ENCODE measurements at places on chromosomes 6 and 20.

DNA sequence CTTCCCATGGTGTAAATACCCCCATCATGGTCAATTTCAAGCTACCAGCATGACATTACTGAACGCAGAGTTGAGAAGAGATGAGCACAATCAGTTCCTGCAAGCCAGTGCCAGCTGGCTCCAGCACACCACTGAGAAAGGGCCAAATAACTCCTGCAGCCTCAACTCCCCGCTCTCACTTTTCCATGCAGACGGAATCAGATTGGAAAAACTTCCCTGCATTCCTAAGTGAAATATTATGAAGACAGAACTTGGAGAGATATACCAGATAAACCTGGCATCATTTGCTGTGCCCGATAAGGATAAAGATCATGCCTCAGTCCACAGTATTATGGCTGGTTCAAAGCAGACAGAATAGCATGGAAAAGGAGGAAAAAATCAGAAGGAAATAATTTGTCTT is 56.7 kb downstream of the FILIP1 start:
- no peak for DNase-seq

DNA sequence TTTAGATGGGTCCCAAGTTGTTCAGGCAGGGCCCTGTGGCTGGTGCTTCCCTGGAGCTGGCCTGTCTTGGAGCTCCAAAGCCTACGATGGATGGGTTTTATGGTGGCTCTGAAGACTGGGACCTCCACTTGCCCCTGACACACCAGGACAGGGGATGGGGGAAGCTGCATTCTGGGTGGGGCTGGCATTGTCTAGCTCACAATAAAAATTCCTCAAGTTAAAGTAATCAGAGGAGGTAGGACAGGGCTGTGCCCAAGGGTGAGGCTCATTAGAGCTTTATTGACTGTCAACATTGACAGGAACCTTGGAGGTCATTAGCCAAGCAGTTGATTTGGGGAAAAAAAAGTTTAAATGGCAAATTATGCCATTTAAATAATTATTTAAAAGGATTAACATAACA is 35.7 kb downstream of the TFAP2C start:
- no peak for DNase-seq

GRCh38 chr20:11168026-11168425 is 494.2 kb upstream of the JAG1 start:
- DNase-seq = no peak

- DNase-seq = no peak
Observed at GRCh38 chr20:46178891-46179290, 60.8 kb downstream of the CD40 start.

DNA sequence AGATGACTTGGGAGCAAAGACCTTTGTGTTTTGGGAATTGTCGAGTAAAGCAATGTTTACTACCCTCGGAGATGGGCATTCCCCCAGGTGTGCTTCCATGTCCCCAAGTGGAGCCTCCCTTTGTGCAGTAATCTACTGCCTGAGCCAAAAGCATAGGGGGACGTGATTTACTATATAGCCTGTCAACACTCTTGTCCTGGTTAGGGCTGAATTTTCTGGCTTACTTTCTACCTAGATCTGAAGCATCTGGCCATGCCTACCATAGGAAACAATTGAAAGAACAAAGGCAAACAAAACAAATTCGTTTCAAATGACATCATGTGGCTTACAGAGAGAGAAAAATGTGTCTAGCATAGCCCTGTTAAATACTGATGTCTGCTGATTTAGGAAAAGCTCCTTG is 350.6 kb downstream of the SAMD5 start:
- DNase-seq = no peak

DNA sequence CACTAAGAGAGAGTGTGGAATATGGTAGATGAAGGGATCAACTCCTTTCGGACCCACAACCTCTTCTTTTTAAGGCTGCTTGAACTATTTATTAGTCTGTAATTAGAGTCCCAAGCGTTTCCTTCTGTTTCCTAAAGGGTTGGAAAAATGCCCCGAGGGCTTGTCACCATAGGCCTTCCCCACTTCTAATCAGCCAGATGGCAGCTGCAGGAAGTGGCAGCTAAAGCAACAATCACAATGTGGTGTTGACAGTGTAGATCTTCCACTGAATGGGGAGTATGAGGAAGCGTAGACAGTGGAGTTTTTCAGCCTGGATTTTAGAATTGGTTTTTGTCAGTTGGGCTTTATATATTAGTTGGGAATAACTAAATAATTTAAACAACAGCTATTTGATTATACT is 40.6 kb downstream of the SLC35D3 start:
- peak; percentile 84 for DNase-seq

DNA sequence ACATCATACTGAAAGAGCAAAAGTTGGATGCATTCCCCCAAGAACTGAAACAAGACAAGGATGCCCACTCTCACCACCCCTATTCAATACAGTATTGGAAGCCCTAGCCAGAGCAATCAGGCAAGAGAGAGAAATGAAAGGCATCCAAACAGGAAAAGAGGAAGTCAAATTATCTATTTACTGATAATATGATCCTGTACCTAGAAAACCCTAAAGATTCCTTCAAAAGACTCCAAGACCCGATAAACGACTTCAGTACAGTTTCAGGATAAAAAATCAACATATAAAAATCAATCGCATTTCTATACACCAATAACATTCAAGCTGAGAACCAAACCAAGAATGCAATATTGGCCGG is 14.5 kb downstream of the CDK19 start:
- DNase-seq = no peak

GRCh38 chr20:58723628-58723984 is 31.0 kb downstream of the NPEPL1 start:
- DNase-seq = no peak

- no peak for DNase-seq
Observed at GRCh38 chr6:131792091-131792496, 15.7 kb upstream of the ENPP1 start.

GRCh38 chr6:15734118-15734897 is 71.5 kb upstream of the DTNBP1 start:
- DNase-seq = no peak

DNA sequence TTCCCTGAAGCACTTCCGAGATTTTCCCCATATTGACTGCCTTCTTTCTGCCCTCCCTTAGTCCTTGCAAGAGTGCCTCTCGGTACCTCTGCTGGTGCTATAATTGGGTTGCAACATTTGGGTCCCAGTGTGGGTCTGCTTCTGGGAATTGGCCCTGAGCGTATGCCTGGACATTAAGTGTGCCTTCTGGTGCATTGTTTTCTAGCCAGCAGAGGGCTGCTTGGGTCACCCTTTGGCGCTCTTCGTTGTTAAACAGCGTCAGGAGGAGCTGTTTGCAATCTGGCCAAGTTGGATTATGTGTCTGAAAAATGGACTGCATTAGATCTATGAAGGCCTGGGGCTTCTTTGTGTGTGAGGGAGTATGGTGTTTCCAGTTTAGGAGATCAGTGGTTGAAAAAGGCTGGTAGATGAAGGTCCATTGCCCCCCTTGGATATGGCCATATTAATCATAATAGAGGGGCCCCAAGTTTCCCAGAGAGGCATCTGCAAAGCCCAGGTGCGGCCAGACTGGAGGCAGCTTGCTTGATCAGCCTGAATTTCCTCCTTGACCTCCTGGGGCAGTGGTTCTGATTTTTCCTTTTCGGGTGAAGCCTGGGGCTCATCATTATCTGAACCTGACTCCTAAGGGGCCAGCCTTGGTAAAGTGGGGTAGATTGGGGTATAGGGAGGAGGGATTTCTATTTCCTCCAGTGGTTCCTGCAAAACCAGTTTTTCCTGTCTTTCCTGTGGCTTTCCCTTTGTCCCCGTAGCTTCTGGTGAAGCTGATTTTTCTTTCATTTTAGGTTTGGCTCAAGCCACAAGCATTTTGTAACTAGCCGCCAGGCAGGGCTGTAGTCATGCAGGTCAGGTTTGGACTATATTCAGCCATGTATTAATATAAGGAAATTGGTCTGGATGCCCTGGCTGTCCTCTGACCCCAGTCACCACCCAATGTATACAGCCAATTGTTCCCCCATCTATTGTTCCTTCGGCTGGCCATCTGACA is 85.4 kb upstream of the GPR6 start:
- DNase-seq = peak; percentile 92

- DNase-seq = peak; percentile 100
Observed at GRCh38 chr6:2989332-2990247, 10.1 kb upstream of the NQO2 start.

DNA sequence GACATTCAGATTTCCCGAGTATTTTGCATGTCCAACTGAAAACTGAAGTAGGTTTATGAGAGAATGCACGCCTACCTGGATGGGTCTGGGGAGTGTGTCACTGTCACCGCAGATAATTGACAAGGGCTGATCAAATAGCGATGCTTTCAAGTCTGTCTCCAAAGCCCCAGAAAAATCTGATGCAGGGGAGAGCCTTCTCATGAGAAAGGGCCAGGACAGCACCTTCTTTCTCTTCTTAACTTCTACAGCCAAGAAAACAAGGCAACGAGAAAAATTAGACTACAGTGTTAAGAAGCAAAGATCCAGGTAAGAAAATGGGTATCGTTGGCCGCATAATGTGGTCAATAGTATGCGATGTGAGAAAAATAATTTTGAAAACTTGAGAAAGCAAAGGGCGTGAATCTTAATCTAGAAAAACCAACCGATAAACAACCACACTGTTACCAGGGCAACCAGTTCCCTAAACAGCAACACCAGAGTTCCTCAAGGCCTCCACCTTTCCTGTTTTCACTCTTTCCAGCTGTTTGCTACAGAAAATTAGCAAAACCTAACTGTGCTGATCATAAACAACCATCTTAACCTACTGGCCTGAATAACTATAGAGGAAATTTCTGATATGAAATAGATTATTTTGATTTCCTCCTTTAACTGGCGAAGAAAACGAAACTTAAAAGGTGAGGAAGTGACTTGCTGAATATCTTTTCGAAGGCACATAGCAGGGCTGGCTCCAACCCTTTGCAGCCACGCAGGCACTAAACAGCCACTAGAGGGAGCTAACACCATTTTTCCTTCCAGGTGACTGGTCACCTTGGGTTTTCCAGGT is 2.6 kb downstream of the TAGAP start:
- peak; percentile 85 for DNase-seq

- DNase-seq = no peak
Observed at GRCh38 chr6:153167061-153167891, 36.2 kb upstream of the RGS17 start.

GRCh38 chr6:136113736-136114173 is 136.4 kb downstream of the MTFR2 start:
- peak; percentile 36 for DNase-seq

- no peak for DNase-seq
Observed at GRCh38 chr6:90169374-90169773, 127.3 kb downstream of the BACH2 start.

GRCh38 chr20:36547186-36548005 is 6.1 kb downstream of the MYL9 start:
- DNase-seq = no peak

DNA sequence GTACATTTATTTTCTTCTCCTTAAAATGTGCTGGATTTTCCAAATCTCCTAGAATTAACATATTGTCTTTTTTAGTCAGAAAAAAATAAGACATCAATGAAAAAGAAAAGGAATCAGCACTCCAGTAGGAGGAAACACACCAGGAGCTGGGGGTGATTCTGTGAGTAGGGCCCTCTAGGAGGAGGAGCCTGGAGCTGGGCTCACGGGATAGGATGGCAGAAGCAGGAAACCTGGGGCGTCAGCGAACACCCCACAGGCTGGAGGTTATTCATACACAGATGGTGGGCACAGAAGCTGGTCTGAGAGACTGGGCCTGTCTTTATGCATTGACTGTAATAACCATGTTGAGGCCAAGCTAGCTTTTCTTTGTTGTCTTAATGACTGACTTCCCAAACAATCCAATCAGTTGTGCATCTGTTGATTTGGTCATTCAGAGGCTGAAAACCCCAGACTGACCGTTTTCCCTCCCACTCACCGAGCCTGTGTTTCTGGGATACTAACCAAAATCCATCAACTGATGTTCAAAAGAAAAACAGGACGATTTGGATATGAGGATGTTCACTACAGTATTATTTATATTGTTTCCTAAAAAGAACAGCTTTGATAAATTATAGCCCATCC is 53.1 kb downstream of the CPNE5 start:
- no peak for DNase-seq

DNA sequence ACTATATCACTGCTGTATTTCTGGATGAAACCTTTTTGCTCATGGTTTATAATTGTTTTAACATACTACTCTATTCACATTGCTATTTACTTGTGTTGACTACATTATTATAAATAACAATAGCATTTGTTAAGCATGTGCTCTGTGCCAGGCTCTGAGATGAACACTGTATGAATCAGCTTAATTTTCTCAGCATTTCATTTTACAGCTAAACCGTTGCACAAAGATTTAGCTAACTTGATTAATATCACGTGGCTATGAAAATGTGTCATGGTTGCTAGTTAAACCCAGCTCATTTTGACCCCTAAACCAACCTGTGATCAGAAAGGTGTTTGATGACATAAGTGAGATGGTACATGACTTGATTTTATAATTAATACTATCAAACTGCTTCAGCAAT is 77.5 kb downstream of the NCOA7 start:
- no peak for DNase-seq

- no peak for DNase-seq
Observed at GRCh38 chr6:2412731-2413130, 167.3 kb upstream of the GMDS start.

DNA sequence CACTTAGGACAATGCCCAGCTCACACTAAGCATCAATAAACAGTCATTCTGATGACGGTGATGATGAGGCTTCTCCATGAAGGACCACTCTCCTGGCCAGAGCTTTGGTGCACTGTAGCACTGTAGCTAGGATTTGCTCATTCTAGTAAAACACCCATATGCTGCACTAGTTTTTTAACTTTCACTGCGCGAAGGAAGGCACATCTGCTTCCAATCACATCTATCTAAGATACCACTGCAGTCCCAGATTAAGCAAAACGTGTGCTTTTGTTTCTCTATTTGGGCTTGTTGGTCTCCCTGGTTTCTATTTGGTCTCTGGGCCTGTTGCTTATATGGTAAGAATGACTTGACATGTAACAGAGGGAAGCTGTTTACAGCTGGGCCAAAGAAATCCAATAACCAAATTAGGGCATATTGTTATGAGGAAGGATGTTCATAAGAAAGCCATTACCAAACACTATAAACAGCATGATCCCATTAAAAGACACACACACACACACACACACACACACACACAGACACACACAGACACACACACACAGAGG is 62.4 kb downstream of the FAM229B start:
- DNase-seq = peak; percentile 31

- DNase-seq = no peak
Observed at GRCh38 chr6:113664909-113665308, 192.2 kb upstream of the MARCKS start.

DNA sequence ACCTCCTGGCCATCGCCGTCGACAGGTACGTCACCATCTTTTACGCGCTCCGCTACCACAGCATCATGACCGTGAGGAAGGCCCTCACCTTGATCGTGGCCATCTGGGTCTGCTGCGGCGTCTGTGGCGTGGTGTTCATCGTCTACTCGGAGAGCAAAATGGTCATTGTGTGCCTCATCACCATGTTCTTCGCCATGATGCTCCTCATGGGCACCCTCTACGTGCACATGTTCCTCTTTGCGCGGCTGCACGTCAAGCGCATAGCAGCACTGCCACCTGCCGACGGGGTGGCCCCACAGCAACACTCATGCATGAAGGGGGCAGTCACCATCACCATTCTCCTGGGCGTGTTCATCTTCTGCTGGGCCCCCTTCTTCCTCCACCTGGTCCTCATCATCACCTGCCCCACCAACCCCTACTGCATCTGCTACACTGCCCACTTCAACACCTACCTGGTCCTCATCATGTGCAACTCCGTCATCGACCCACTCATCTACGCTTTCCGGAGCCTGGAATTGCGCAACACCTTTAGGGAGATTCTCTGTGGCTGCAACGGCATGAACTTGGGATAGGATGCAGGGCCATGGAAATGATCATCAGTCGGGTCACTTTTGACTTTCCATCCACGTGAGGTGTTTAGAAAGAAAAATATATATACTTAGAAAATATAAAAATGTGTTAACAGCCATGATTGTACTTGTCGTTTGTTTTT is 868 bp downstream of the MC3R start:
- DNase-seq = no peak
